ENCODE measurements at places on chromosomes 6 and 20.

DNA sequence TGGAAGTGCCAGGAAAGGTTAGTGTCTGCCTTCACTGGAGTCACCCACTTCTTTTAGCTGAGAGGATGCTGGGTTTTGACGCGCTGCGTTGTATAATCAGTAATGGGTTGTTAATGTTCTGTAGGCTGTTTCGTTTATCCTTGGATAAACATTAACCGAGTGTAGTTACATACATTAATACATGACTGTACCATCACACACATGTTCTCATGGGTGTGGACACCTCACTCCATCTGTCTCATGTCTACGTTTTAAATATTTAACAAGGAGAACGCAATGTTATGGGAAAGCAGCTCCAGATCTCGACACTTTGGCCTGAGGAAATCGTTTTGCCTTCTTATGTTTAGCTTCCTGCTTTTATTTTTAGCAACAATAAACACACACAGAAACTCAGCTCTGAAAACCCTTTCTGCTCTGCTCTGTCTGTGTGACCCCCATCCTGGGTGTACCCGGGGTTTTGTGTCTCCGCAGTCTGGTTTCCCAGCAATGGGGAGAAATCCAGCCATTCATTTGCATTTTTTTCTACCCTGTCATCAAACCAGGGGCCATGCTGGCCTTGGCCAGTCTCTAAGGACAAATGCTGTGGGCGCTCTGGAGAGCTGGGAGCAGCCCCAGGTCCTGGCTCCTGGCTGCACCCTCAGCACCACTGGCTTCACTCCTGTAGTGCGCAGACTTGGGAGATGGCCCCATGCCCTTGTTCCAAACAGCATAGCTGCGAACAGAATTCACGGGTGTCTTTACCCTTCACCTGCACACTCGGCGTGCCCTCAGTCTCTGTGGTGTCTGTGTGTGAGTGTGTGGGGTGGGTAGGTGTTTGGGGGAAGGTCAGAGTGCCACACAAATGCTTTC is 110.8 kb downstream of the ERMARD start:
- DNase-seq: no peak

DNA sequence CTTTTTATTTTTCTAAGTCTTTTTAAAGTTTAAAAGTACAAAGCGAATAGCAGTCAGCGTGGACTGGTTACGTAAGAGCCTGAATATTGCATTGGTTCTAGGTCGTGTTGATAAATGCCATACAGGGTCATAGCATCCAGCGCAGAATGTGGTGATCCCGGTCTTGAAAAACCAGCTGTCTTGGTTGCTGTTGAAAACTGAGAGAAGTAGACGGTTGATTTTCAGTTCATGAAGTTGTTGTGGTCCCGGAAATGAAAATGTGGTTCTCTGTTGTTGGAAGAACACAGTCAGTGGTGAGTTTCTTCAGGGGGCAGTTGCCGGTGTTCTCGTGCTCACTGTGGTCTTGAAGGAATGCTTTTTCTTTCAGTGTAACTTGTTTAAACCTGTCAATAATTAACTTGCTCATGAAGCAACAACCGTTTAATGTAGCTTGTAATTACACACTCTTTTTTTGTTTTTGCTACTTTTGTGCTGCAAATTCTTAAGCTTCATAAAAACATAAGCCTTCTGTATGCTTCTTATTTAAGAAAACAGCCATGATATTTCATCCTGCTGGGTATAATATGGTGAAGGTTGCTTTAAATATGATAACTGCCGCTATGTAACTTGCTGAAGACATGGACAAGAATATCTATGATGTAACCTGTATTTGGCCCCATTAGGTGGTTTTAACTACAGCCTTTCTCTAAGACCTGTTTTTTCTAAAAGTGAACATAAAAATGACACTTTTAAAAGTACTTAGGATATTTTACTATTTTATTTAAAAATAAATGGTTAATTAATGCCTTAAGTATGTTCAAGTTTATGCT is 64.8 kb upstream of the KIF25 start:
- DNase-seq: peak; percentile 93

GRCh38 chr6:56725254-56725653 is 82.6 kb upstream of the DST start:
- no peak for DNase-seq

GRCh38 chr6:167668754-167669552 is 157.8 kb upstream of the AFDN start:
- no peak for DNase-seq

GRCh38 chr6:27720607-27721580 is 191.3 kb downstream of the OR2B2 start:
- DNase-seq: no peak

DNA sequence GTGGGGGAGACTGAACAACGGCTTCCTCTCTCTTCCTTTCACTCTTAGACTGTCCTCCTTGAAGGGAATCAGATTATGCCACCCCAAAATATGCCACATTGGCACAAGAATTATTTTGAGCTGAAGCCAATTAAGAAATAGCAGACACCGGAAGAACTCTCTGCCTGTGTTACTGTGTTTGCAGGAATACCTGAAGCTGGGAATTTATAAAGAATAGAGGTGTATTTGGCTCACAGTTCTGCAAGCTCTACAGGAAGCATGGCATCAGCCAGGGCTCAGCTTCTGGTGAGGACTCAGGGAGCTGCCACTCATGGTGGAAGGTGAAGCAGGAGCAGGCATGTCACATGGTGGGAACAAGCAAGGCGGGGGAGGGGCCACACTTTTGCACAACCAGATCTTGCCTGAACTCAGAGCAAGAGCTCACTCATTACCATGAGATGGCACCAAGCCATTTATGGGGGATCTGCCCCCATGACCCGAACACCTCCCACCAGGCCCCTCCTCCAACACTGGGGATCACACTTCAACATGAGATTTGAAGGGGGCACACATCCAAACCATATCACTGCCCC is 46.0 kb downstream of the PCNA start:
- DNase-seq: no peak

Measured in epithelial cell of proximal tubule (primary cell).